ENCODE measurements at places on chromosomes 13 and 19.

- no peak for DNase-seq
These were observed 234.3 kb downstream of the LMO7 start for GRCh38 chr13:75870397-75870903.

- DNase-seq: no peak
These were observed 3.7 kb upstream of the DMPK start for GRCh38 chr19:45785781-45786532.

GRCh38 chr19:19062454-19063182 is 1.2 kb upstream of the SLC25A42 start:
- peak; percentile 67 for DNase-seq

DNA sequence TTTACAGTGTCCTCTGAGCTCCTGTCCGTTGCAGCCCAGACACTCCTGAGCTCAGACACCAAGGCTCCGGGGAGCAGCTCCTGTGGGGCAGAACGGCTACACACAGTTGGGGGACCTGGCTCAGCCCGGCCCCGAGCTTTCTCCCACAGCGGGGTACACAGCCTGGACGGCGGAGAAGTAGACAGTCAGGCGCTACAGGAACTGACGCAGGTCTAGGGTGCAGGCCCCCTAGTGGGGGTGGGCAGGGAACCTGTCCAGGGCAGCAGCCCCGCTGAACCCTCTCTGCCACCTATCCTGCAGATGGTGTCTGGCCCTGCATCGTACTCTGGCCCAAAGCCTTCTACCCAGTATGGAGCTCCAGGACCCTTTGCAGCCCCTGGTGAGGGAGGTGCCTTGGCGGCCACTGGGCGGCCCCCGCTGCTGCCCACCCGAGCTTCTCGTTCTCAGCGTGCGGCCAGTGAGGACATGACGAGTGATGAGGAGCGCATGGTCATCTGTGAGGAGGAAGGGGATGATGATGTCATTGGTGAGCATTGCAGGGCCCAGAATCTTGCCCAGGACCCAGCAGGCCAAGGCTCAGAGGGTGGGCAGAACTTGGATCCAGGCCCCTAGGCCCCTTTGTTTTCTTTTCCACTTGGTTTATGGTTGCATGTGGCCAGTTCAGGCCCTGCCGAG is 12.9 kb upstream of the PRR19 start:
- DNase-seq: no peak

DNA sequence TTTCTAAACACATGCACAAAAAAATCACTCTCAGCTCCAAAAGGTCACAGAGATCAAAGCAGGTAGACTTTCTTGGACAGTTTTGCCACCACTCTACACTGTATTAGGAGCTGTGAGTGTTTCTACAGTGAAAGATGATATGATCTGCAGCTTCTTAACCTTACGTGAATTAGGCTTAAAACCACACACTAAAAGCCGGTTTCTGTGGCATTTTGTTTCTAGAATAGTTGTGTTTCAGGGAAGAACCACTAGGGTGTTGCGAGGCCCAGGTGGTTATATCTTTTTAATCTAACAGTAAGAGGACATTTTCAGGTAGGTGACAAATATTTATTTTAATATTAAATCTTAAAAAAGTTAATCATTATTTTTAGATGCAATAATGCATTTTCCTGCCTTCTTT is 216.4 kb downstream of the KLF5 start:
- DNase-seq: no peak

DNA sequence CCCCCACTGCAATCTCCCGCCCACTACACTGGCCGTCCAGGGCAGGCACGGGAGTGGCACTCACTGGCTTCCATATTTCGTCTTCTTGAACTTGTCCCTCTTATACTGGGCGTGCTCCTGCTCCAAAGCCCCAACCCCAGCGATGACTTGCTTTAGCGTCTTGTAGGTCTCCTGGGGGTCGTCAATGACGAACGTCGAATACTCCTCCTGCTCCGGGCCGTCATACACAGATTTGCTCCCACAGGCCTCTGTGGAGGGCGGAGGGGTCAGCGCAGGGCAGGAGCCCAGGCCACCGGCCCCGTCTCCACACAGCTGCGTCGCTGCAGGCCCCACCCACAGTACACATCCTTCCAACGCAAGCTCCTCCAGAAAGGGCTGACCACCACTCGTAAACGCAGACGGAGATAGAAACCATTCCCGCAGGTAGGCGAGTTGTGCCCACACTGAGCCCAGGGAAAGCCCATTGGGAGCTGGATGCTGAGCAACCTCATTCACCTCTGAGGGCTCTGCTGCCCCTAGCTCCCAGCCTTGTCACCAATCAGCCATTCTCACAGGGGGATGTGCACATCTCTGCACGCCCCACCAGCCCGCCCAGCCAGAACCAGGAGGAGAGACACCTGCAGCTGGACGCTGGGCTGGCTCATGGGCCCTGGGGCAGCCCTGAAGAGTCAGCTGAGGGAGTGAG is 7.9 kb upstream of the C13orf46 start:
- DNase-seq: no peak

GRCh38 chr13:97353927-97354675 is 79.9 kb upstream of the RAP2A start:
- DNase-seq: peak; percentile 10

DNA sequence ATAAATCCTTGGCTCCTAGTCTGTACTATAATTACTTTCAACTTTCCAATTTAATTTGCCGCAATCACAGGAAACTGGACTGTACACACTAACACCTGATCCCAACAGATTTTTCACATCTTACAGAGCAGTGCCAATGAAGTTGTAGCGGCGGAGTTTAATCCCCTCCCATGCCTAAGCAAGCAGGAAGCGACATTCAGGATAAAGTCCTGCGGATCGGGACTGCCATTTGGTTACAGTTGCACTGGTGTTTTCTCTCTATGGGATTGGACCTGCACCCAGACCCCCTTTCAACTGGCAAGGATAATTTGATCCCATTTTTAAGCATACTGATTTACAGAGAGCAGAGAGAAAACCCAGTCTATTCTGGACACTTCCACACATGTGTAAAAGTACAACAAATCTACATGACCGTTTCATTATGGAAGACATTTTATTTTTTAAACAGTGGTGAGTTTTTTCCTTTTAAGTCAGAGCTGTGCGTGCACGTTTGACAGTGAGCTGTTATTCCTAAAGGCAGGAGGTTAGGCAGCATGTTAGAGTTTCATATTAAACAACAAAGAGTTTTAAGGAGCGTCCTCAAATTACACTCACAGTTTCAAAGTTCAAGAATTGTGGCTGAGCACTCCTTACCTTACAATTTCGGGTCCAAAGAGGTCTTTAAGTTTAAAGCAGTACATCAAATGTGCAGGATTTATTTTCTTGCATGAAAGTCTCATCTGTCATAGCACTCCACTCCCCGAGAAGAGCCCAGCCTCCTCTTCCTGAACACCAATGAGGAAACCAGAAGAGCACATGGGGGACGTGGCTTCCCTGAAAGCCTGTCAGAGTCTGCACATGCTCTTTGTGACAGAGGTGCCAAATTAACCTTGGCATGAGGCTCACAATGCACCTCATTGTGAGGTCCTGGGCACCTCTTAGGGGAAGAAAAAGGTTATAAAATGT is 141.6 kb upstream of the RFC3 start:
- no peak for DNase-seq

GRCh38 chr13:76024151-76024550 is 388.0 kb downstream of the LMO7 start:
- no peak for DNase-seq

DNA sequence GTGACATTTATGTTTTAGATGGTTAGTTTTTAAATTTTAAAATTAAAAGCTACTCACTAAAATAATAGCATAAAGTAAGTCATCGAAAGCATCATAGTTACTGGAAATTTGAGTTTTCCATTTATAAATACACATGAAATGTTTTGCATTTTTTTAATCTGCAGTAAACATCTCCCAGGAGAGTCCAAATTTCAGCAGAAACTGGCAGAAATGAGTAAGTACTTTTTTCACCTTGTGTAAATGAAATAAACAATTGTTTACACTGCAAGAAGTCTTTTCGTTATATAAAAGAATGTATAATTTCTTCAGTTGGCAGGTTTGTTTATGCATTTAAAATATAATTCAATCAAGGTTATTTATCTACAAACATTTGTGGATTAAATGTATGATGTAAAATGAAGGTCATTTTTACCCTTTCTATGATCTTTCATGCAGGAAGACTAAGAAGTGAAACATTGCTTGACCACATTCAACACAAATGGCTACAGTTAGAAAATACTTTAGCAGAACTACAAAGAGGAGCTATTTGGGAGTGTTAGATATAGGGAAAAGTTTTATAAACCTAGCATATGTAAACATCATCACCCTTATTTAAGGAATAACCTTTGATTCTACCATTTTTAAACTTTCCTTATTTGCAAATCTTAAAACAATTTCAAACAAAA is 55.6 kb downstream of the RCBTB2 start:
- no peak for DNase-seq

DNA sequence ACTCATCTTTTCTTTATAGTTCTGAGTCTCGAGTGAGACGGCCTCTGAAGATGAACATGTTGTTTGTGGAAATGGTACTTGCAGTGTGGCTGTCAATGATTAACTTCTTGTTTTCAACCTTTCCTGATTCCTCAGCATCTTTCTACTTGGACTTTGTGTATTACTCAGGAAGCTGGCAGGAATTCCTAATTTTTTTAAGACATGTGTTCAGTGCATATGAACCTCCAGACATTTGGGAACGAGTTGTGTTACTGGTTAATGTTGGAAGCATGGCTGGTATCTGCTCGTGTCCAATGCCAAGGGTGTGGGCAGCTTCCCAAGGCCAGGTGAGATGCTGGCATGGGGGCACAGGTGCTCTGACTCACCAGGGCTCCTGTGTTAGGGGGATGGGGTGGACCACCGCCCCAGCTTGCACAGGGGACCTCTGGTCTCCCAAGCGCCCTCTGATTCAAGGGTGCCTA is 61.1 kb upstream of the MCF2L start:
- no peak for DNase-seq

DNA sequence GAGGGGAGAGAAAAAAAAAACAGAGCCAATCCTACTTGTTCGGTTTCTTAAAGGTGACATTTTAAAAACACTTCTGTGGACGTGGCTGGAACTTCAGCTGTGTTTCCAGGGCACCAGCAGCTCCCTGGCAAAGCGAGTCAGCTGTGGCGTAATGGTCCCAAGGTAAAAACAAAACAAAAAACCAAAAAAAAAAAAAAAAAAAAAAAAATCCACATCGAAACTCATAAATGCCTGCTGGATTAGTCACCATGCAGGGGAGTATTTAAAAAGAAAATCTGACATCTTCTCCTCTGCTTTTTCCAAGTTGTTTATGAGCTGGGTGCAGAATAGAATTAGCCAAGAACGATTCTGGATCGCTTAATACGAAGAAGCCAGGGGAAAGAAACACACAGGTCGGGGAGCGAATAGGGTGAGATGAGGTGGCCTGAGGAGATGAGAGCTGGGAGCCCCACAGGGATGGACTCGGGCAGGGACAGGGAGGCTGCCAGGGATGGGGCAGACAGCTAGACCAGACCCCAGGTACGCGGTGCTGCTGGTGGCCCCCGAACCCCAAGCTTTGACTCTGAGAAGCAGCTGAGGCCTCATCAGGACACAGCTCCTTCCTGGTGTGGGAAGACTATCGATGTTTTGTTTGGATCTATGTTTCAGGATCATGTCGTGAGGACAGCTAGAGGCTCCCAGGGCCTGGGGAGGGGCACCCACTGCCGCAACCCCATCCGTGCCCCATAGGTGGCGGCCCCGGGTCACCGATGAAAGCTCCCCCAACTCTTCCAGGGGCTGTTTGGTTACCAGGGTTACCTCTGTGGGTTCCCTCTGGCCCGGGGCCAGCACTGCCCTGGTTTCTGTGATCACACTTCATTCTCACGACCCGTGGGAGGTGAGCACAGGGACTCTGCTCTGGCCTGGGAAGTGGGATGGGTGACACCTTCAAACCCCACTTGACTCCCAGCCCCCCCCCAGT is 3.1 kb upstream of the CTXN1 start:
- peak; percentile 80 for DNase-seq

- no peak for DNase-seq
These were observed 24.4 kb downstream of the WDR88 start for GRCh38 chr19:33156334-33156733.

- DNase-seq: no peak
These were observed 2.0 kb downstream of the REX1BD start for GRCh38 chr19:18590273-18591272.

DNA sequence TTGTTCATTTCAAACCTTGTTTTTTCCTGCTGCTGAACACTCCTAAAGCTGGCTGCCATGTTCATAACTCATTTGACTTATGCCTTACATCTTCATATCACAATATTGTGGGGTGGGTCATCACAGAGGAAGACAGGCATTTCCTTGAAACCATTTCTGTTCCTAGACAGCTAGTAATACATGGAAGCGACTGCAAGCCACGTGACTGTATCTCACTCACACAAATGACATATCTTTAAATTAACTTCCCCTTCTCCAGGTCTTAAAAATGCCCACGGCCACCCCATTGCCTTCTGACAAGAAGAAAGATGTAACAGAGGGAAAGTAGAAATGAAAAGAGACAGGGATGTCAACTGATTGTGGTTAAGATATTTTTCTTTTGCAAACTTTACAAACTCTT is 236.8 kb downstream of the LMO7 start:
- DNase-seq: no peak

DNA sequence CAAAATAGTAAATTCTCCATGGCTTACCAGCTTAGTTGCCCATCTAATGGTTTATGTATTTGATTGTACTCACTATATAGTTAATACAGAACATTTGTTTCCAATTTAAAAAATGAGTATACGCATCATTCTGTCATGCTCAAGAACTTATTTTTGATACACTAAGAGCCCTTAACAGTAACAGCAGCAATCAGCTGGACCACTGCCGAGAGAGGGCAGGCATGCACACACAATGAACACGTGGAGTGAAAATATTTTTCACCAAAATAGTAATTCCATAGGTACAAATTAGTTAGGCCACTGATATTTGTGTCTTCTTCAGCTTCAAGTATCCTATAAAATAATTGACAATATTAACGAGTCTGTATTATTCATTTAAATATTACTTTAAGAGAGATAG is 109.9 kb downstream of the KLF12 start:
- DNase-seq: no peak

DNA sequence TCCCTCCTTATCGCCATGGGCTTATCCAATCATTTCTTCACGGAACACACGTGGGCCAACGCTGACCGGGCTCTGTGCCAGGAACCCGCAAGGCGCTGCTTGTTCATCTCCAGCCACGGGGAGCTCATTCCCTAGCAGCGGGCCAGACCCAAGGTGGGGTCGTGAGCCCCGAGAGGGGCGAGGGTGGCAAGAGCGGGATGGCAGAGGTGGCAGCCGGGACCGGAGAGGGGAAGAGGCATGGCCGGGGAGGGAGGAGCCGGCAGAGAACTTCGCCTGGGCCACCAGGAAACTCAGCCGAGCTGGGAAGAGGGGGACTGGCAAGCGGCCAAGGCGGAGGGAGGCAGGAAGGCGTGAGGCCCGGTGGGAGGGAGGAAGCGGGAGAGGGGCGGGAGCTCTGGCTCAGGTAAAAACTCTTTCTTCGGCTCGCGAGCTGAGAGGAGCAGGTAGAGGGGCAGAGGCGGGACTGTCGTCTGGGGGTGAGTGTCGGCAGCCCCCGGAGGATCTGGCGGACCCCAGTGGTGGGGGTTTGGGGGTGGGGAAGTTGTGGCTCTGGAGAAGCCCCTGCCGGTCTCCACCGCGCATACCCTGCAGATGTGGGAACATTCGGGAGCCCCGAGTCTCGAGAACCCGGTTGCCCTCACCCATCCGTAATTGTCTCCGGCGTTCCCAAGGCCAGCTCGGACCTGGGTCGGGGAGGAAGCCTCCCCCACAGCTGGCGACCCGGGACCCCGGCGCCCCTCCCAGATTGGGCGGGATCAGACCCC is at the start of gene B3GNT3:
Gene B3GNT3 (plus strand): TSS at position 408 of the 764 bp plus-strand sequence. CDS start 12,670 bp downstream, outside the sequence.
- DNase-seq: peak; percentile 85

GRCh38 chr13:80939581-80939980 is 598.7 kb upstream of the SPRY2 start:
- no peak for DNase-seq
